B cell (primary cell): ENCODE measurements at places on chromosomes 2 and 18. TPM values are rescaled to one million over a fixed set of nuclear protein-coding genes. Genes with fewer than 3 reads are reported as not detected.

- no peaks in the 10 kb centered on the region for H3K36me3 ChIP-seq
- no peaks in the 10 kb centered on the region for H3K27me3 ChIP-seq
- no peak overlapping the region for H3K4me3 ChIP-seq
- H3K27ac ChIP-seq: no peak overlapping the region
- no peak for DNase-seq
Observed at GRCh38 chr2:235048549-235048948, 96.7 kb downstream of the SH3BP4 start.

DNA sequence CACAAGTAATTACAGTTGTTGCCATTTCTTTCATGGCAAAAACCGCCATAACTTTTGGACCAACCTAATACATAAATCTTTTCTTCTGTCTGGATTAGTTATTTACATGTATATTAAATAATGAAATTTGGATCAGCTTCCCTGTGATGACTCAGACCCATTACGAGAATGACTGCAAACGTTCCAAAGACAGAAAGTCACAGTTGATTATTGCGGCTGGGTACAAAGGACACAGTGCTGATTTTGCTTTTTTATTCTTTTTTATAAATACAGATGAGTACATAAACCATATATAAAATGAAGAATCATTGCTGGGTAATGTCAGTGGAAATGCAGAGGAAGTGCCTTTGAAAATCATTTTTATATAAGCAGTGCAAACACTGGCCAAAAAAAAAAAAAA lies 126.2 kb downstream of the TWIST2 start:
- H3K36me3 ChIP-seq: no peaks in the 10 kb centered on the region
- H3K4me3 ChIP-seq: no peak overlapping the region
- no peaks in the 10 kb centered on the region for H3K4me1 ChIP-seq
- H3K27ac ChIP-seq: no peak overlapping the region
- no peak for DNase-seq

DNA sequence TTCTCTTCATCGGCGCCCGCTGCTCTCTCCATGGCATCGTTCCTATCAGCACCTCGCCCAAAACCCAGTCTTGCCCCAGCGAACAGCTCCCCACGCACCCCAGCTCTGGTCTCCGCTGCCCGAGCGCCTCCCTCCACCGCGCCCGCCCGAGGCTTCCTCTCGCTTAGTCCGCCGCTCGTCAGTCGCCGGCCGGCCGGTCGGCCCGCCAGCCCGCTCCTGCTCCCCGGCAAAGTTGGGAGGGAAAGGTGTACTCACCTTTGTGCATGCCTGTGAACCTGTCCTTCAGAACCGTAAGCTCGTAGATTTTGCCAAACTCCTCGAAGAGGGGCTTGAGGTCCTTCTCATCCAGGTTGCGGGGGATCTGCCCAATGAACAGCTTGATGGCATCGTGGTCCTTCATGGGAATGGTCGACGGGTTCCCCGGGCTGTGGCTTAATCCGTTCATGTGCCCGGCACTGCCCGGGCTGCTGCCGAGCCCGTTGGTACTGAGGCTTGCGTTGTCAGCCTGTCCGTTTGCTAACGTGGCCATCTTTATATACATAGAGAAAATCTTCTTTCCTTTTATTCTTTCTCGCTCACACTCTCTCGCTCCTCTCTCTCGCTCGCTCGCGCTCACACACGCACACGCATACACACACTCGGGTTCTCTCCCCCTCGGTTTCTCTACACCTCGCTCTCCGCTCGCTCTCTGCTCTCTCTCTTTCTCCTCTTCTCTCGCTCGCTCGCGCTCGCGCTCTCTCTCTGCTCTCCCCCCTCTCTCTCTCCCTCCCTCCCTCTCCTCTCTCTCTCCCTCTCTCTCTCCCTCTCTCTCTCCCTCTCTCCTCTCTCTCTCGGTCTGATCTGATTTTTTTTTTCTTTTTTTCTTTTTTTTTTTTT lies at the start of gene CELF4:
Gene CELF4 (minus strand): TSS at position 698 of the 876 bp plus-strand sequence.
- H3K27me3 ChIP-seq: peaks cover 30% of the 10 kb centered on the region
- H3K27ac ChIP-seq: no peak within 1 kb of the TSS
- DNase-seq: no peak
- peaks cover 7% of the 10 kb centered on the region for H3K4me1 ChIP-seq
- H3K36me3 ChIP-seq: no peaks in the 10 kb centered on the region

- H3K36me3 ChIP-seq: no peaks in the 10 kb centered on the region
- no peaks in the 10 kb centered on the region for H3K27me3 ChIP-seq
- no peak overlapping the region for H3K4me3 ChIP-seq
- H3K4me1 ChIP-seq: no peaks in the 10 kb centered on the region
Observed at GRCh38 chr18:79476918-79477571, 81.3 kb downstream of the NFATC1 start.

- no peak overlapping the region for H3K27ac ChIP-seq
- no peaks in the 10 kb centered on the region for H3K27me3 ChIP-seq
- no peak overlapping the region for H3K4me3 ChIP-seq
- H3K4me1 ChIP-seq: no peaks in the 10 kb centered on the region
Observed at GRCh38 chr2:29224693-29225551, 109.7 kb downstream of the CLIP4 start.

Gene HOXD12
- not detected in 2 replicates for total RNA-seq

Gene RESP18
- not detected in 2 replicates for total RNA-seq

Gene VAMP8
- 73.1 and 73.8 TPM in 2 replicates for total RNA-seq

Gene MAPK4
- total RNA-seq: not detected in 2 replicates

Gene SIX3
- total RNA-seq: not detected in 2 replicates

Gene COL3A1
- total RNA-seq: not detected in 2 replicates

Gene SOX11
- 0.07 TPM in 1 of 2 replicates, not detected in the other for total RNA-seq

Gene POTEJ
- total RNA-seq: not detected in 2 replicates
